ENCODE measurements at places on chromosomes 7 and 10.

DNA sequence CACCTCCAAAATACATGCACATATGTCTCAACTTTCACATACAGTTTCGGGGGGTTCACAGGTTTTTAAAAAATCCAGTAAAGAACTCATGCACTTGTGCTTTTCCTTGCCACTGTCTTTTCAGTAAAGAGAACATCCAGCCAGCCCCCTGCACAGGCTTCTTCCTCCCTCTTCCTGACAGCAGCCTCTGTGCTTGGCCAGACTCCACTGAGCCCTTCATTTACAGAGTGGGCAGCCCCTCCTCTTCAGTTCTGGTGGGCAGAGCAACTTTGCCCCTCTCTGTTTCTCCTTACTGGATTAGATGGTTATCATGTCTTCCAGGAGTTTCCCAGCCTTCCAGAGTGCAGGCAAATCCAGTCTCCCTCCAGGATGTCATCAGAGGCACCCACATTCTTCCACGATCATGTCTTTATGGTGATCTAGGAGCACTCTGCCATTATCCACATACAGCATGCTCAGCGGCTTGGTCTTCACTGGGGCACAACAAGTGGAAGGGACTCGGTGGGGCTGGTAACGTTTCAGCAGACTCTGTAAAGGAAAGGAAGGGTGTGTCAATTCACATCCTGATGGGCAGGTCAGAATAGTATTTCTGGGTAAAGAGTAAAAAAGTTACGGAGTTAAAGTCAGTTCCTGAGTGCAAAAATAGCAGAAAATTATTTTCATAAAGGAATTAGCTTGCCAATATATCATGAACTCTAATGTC lies 8.8 kb downstream of the NODAL start:
- DNase-seq = no peak

GRCh38 chr10:70680899-70681730 lies 8.8 kb downstream of the ADAMTS14 start:
- peak; percentile 17 for DNase-seq

- no peak for DNase-seq
Measured at GRCh38 chr7:79403451-79403850, 50.0 kb downstream of the MAGI2 start.

- peak; percentile 59 for DNase-seq
Measured at GRCh38 chr7:17546592-17546991, 248.1 kb downstream of the AHR start.

DNA sequence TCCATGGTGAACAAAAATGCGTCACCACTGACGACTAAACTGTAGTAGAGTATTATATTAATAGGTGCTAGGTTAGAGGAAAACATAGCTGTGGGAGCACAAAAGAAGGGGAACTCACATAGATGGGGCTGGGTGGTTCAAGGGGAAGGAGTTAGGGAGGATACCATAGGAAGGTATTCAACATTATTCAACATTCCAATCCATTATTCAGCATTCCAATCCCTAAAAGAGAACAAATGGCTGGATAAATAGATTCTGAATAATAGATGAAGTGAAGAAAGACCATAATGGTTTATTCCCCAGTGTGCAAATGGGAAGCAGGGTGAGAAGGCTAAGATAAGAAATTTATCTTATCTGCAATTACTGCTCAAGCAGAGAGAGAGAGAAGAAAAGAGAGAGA lies 61.4 kb downstream of the AASS start:
- no peak for DNase-seq

DNA sequence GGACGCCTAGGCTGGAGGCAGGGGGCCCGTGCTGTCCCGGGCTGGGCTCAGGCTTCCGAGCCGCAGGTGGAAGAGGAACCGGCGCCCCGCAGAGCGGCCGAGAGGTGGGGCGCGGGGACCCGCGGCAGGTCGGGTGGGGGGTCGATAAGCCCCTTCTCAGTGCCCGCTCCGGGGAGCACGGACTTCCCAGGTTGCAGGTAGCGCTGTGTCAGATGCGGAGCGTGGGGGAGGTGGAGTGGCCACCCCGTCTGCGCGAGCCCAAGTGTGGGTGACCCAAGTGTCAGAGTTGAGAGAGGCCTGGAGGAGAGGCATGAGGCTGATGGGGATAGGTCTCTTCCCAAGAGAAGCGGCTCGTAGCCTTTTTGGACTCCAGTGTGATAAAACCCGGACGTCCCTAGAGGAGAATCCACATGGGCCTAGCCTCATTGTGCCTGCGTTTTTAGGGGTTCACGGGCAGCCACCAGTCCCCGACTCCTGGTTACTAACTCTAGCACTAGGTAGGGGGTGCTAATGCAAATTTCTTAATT lies 580 bp downstream of the EEPD1 start:
- DNase-seq = no peak

GRCh38 chr7:102322202-102322715 lies 34.0 kb downstream of the SPDYE6 start:
- no peak for DNase-seq

- DNase-seq = peak; percentile 52
Measured at GRCh38 chr10:53111529-53111928, 338.9 kb upstream of the MBL2 start.

- DNase-seq = no peak
Measured at GRCh38 chr10:17122052-17122451, 7.6 kb downstream of the CUBN start.

- no peak for DNase-seq
Measured at GRCh38 chr7:80642871-80643270, 4.4 kb downstream of the CD36 start.
